ENCODE measurements at places on chromosomes 5 and 9.

DNA sequence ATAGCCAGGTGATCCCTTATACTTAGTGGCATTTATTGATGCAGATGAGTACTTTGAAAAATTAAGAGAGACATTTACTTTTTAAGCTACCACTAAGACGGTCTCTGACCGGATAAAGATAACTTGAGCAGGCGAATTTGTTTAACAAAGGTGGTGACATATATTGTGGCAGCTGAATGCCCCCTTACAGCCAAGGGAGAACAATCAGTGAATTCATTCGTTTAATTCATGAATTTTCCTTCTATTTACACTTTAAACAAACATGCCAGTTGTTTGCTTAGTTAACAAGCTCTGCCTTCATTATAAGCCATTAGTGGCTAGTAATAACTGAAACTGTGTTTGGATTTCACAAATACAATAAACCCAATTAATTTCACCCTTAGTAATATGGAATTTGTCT lies 187.1 kb downstream of the AOPEP start:
- DNase-seq, result no peak

DNA sequence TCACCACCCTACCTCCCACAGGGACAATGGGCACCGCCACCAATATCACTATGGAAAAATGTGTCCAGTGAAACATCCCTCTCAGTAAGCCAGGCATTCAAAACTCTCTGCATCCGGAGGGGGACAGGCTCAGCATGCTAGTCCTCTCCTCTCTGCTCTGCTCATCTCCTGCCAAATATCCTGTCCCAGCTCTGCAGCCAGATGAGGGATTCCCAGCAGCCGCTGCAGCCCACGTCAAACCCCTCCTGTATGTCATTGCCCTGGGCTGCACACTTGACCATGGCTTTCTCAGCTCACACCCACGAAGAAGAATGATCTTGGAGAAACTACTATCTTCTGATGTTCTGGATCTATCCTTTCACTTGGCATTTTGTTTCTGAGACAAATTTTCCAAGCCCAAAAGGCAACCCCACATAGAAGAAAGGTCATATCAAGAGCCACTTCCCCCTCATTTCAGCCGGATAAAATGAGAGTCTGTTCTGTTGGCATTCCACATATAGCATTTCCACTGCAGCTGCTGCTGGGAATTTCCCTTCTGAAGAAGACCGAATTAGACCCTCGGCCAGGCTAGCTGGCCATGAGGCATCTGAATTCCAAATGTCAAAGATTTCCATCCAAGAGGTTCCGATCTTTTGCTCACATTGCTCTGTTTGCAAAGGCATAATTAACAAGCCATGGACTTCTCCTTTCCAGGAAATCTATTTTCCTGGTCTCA lies 338.0 kb downstream of the ACTL7B start:
- DNase-seq, result no peak

DNA sequence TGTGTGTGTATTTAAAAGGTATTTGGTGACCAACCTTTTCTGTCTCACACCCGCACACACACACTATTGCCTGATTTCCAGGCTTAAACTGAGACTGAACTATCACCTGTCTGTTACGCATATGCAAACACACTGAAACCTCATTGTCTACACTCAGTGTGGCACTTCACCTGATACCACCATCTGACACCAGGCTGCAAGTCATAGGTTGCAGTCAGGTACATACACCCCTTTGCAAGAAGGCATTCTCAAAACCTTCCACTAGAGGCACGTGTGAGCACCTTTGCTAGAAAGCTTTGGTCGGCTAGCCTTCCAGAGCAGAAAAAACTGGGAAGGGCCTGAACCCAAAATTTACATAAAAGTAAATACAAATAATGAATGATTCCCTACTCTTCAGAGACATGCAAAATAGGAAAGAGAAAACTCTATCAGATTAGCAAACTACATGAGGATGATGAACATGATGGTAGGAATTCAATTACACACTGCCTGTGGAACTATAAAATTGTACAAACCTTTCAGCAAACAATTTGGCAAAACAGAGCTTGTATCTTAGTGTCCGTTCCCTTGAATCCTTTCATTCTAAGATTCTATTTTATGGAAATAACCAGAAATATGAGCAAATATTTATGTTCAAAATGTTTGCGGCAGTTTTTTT lies 5.9 kb upstream of the FOXD1 start:
- peak; percentile 47 for DNase-seq

DNA sequence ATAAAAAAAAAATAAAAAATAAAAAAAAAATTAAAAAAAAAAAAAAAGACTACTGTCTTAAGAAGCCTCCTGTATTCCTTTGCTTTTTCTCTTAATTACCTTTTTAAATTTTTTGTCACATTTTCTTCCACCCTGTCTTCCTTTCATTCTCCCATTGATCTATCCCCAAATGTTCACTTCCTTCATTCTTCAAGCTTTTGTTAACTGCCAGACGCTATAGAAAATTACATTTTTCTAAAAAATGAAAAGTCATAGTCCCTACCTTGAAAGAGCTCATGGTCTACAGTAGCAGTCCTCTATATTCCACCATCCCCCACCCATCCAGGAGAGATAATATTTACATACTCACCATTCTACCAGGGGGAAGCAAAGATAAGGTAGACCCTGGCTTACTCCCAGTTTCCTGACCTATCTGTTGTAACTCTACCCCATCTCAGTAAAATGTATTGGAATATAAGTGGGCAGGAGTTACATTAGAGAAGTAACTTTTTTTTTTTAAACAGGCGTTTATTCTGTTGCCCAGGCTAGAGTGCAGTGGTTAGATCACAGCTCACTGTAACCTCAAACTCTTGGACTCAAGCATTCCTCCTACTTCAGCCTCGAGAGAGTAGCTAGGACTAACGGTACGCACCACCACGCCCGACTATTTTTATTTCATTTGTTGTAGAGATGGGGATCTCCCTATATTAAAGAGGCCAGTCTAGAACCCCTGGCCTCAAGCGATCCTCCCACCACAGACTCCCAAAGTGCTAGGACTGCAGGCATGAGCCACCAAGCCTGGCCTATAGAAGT lies 3.8 kb upstream of the PRKAA1 start:
- no peak for DNase-seq

- DNase-seq, result no peak
These were observed 3.8 kb downstream of the SELENOP start for GRCh38 chr5:42807722-42808447.

DNA sequence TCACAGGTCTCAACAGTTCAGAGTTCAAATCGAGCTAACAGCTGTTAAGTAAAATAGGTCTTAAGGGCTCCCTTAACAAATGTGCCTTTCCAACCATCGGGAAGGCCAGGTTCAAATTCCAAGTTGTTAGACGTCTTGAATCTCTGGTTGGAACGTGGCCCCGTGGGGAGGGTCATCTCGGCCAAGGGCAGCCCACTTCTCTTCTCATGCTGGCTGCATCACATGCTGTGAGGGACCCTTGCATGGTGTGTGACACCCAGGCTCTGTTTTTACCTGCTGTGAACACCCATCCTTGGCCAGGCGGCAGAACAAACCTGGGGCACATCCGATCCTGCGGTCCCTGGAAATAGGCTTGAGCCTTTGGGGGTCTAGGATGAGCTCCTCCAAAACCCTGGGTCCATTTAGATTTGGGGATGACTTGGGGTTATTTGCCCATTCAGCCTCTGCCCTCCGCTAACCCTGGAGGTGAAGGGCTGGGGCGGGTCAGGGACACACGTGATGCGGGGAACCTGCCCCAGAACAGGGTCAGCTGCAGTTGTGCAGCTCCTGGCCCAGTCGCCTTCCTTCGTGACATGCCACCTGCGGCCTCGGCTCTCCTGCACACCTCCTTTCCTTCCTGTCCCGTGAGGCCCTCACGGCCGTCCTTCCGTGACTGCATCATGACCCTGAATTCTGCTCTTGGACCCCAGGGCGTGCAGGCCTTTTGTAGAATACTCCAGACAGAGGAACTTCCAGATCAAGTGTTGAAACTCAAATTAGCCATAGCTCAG lies 45.9 kb downstream of the BOD1 start:
- DNase-seq, result no peak

- no peak for DNase-seq
These were observed 108.0 kb upstream of the PHYKPL start for GRCh38 chr5:178340637-178341036.

GRCh38 chr5:16776611-16777251 lies 159.4 kb downstream of the MYO10 start:
- DNase-seq, result no peak

DNA sequence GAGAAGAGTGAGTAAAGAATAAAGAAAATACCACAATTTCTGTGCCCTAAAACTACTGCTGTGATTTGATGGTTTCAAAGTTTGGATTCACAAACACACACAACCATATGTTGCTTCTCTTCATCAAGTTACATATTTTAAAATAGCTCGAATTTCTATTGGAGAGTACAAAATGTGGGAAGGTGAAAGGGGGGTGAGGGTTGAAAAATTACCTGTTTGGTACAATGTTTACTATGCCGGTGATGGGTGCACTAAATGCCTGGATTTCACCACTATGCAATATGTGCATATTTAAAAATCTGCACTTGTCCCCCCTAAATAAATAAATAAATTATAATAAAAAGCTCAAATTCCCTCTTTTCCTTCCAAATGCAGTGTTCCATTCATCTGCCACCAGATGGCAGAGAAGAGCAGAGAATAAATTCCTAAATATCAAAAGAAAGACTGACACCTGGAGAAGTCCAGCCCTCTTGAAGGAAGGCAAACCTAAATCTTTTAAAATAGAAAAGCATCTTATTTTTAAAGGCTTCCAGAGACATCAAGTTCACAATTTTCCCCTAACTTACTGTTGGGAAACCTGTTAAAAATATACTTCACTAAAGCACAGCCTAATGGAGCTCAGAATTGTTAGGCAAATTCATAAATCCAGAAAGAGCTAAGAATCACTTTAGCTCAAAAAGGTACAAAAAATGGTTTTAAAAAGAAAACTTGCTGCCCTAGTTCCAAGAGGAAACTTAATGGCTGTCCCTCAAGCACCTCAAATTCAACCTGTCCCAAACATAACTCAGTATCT lies 24.8 kb upstream of the HNRNPA0 start:
- DNase-seq, result peak; percentile 55

DNA sequence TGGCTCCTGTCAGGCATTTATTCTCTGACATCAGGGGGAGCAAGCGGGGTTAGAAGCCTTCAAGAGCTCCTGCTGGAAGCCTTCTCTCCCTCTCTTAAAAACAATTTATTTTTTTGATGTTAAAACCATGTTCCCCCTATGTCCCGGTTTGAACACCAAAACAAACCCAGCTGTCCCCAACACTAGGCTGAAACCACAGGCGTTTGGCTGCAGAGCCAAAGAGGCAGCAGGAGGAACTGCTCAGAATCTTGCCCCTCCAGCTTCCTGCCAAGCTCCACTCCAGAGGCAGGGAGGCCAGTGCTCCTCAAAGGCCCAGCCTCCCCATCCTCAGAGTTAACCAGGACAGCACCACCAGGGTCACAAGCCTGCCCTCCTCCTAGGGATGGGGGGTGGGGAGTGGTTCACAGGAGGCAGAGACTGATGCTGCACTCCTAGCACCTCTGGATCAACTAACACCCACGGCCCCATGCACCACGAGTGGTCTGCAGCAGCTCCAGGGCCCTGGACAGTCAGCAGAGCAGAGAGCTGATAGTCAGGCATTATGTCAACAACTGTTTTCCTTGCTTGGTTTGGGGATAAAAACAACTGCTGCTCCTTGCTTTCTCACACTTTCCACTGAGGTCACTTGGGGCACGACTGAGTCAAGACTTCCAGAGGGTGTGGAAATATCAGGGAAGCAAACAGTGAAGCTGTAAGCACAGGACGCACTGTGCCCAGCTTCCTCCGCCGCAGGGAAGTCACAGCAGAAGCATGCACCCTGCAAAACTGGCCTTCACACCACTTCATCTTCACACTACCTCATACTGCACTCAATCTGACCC lies 96.5 kb upstream of the ADRA1B start:
- DNase-seq, result peak; percentile 6

- DNase-seq, result no peak
These were observed 19.4 kb downstream of the DAP start for GRCh38 chr5:10741661-10742060.

DNA sequence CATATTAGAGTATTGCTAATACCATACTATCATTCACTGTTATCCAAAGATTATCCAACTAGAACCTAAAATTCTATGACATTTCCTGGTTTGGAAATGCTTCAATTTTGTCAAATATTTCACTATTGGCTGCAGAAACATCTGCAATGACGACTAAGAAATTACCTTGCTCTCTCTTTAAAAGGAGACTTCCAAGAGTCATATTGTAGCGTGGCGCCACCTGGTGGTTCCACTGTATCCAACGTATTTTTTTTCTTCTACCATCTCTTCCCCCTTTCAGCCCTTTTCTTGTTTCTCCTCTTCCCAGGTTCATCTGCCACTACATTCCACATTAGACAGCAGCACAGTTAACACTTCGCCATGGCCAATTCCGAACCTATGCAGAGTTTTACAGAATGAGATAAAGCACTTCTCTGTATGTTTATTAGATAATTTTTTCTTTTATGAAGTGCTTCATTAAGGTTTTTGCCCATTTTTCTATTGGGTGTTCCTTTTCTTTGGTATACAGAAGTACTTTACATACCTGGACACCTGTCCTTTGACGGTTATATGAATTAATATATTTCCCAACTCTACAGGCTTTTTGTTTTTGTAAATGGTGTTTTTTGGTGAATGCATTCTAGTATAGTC lies 153.5 kb downstream of the CDC42SE2 start:
- DNase-seq, result peak; percentile 72

DNA sequence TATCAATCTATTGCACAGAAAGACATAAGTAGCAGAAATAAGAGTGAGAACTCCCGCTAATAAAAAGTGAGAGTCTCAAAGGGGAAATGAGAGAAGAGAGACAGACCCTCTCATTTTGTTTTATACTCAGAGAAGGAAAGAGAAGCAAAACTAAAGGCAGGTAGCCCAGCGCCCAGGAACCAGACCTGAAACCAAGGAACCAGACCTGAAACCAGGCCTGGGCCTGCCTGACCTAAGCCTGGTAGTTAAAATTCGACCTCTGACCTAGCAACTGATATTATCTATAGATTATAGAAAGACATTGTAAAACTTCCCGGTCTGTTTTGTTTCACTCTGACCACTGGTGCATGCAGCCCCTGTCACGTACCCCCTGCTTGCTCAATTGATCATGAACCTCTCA lies 134.5 kb upstream of the SEMA6A start:
- DNase-seq, result no peak

- DNase-seq, result peak; percentile 42
These were observed 156.8 kb downstream of the NXNL2 start for GRCh38 chr9:88691811-88692210.

- DNase-seq, result no peak
These were observed 286.7 kb downstream of the ELAVL2 start for GRCh38 chr9:23539311-23539710.

- no peak for DNase-seq
These were observed 59.6 kb downstream of the ATG10 start for GRCh38 chr5:82031220-82032119.

DNA sequence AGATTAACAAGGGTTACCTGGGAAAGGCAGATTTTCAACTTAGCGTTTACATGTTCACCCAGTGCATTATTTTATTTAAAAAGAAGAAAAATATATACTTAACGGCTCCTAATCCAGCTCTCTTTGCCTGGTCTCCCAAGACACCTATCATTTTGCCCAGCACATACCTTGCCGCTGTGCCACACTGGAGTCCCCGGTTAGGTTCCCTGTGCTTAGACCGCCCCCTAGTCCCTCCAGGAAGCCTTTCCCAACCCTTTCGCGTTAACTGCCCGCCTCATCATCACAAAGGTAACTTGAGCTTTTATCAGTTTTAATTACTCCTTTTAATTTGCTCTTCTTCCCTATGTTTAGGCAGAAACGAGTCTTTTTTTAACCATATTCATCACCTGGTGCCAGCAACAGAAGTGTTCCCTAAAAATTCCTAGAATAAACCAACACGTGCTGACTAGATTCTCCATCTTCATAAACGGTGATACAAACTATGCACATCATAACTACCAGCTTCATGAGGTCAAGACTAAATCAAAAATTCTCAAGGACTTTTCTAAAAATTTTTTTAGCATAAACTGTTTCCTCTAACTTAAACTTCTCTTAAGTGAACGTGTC lies 19.7 kb downstream of the DNAJA1 start:
- peak; percentile 48 for DNase-seq

Data from umbilical cord (tissue), 2 donors.